ENCODE measurements at places on chromosomes 5 and 9.

GRCh38 chr5:54093861-54094260 lies 216.5 kb downstream of the ARL15 start:
- DNase-seq = no peak

- no peak for DNase-seq
Measured at GRCh38 chr5:78268356-78268755, 26.1 kb downstream of the AP3B1 start.

DNA sequence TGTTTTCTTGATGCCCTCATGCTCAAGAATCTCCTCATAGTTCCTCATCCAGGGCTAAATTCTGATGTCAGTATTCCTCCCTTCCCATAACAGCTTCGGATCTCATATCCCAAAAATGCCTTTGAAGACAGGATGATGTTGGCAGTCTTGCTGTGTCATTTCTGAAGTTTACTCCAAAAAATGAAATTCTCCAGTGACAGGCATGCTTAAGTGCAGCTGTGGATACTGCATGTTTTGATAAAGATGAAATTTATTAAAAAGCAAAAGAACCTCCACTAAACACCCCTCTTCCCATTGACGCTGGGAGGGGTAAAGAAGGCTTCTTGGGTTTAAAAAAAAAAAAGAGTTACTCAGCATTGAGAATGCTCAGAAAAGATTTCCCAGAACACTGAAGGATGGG lies 43.1 kb downstream of the NDST1 start:
- DNase-seq = no peak

DNA sequence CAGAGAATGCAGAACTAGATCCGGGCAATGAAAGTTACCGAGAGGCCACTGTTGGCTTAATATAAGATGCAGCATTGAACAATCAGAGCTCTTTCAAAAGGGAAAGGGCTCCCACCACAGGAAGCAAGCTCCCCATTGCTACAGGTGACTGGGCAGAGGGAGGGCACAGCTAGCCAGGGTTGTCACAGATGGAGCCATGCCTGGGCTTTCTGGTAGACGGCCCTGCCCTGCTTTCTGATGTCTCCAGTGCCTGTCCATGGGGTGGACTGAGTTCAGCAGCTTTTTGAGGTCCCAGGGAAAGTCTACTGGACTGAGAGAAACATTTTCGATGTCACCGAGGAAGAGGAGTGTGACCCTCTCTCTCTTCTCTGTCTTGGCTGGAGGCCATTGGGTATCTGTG lies 14.1 kb downstream of the RGS3 start:
- no peak for DNase-seq

- no peak for DNase-seq
Measured at GRCh38 chr9:96871176-96871575, 16.9 kb upstream of the ZNF782 start.

DNA sequence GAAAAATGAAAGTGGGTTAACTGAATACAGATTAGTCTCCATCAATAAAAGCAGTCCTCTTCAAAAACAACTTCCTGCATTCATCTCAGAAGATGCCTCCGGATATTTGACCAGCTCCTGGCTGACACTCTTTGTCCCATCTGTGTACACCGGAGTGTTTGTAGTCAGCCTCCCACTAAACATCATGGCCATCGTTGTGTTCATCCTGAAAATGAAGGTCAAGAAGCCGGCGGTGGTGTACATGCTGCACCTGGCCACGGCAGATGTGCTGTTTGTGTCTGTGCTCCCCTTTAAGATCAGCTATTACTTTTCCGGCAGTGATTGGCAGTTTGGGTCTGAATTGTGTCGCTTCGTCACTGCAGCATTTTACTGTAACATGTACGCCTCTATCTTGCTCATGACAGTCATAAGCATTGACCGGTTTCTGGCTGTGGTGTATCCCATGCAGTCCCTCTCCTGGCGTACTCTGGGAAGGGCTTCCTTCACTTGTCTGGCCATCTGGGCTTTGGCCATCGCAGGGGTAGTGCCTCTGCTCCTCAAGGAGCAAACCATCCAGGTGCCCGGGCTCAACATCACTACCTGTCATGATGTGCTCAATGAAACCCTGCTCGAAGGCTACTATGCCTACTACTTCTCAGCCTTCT lies 16.6 kb downstream of the F2R start:
- DNase-seq = no peak

- no peak for DNase-seq
Measured at GRCh38 chr9:19342947-19343346, 37.1 kb downstream of the RPS6 start.

GRCh38 chr9:116934131-116934530 lies 247.0 kb downstream of the TRIM32 start:
- DNase-seq = no peak

GRCh38 chr9:624935-625500 lies 216.5 kb upstream of the DMRT1 start:
- no peak for DNase-seq

DNA sequence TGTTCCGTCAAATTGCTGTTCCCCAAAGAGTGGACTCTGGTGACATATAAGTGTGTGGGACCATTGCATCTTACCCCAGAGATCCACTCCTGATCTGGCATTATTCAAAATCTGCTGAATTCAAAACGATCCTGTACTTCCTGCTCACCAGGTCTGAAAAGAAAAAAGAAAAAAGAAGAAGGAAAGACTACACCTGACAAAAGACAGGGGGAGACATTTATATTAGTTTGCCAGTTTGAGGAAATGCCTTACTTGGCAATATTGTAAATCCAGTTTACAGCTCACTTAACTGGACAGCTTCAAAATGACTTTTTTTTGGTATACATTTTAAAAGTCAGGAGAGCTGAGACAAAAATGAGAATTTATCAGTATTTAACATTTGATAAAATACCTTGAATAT lies 15.0 kb upstream of the GRHPR start:
- DNase-seq = no peak

DNA sequence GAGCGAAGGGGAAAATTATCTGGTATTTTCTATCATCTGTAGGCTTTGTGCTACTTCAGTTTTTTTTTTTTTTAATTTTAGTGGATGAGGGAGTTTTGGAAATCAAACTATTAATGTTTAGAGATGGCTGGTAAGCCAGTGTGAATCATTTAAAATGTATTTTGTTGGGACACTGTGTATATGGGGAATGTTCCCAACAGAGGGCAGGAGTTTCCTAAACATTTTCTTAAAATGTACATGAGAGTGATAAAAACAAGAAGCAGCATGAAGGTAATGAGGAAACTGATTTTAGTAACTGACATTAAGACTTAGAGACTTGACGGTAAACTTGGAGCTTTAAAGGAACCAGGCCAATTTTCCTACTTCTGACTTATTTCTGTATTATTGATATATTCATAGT lies 68.2 kb upstream of the ITGA2 start:
- DNase-seq = no peak

GRCh38 chr5:157088342-157088990 lies 20.4 kb downstream of the HAVCR2 start:
- no peak for DNase-seq

DNA sequence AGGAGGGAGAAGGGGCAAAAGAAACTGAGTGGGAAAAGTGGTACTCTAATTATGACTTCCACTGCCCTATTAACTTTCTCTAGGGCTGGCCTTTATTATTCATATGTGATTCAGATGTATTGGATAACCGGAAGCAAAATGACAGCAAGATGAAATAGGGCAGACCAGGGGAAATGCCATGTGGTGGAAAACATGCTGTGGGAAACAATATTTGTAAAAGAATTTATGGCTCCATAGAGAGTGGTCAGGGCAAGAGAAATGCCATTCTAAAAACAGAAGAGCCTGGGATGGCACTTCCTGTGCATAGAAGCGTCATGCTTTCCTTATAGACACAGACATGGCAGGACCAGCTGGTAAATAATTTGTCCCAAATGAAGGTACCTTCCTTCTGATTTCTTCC lies 67.7 kb downstream of the MEGF10 start:
- DNase-seq = no peak

DNA sequence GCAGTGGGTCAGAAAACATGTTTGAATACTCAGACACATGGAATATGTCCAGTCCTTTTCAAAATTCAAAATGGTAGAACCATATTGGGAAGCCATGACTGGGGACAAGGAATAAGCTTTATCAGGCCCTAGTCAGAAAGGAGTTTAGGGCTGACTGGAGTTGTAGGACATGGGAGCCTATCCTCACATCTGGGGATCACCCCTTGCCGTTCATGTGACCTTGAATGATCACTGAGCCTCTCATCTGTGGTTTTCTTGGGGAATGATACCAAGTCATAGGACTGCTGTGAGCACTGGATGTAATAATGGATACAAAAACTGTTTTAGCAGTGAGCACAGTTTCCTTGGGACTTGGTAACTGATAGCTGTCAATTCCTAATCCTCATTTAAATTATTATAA lies 84.7 kb downstream of the IQGAP2 start:
- no peak for DNase-seq

DNA sequence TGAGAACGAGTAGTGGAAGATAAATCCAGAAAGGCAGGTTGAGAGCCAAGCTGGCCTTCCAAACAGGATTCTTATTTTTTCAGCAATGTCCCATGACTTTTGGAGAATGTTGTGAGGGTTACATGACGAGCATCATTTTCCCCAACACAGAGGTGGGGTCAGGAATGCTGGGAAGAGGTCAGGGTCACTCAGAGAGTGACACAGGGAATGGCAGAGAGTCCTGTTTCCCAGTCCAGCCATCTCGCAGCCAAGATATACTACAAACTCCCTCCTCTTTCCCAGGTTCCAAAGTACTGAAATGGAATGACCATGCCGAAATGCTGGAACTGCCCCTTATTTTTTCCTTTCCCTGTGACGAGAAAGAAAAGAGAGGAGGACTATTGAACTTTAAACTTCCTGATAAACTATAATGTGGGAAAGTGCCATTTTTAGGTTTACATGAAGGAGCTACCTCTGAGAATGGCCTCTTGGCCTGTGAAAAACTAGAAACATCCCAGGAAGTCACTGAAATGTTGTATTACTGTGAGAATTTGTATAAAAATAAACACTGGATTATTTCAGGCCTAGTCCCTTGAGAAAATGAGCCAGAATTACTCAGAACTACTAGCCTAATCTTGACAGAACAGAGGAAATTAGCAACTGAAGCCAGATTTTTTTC lies 420.4 kb downstream of the CETN3 start:
- no peak for DNase-seq

DNA sequence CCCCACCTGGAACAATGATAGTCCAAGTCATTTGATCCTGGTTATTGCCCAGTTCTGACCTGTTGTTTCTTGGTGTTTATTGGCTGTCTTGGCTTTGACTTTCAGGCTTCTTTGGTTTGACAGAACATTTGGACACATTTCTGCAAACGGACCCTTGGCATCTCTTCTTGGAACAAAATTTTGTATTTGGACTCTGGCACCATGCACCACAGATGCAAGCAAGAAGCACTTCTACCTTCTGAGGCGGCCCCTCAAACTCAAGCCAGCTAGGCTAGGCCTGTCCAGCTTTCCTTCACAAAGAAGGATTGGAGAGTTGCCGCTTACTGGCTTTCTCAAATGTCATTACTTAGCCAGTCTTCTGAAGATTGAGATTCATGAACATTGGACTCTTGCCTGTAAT lies 23.1 kb upstream of the FGF10 start:
- DNase-seq = no peak

DNA sequence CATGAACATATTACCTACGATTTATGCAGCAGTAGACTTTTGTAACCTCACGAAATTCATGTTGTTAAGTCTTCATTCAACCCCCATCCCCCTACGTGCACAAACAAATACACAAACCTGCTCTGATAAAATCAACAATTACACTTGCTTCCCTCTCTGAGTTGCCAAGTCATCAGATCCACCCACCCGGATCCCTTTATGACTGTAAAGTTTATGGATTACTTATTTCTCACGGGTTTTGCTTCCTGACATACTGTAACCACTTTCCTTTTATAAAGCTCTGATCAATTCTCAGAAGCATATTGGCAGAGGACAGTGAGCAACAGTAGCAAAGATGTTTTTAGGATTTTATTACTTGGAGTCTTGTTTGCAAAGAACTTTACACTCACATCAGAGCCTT lies 70.5 kb downstream of the MLLT3 start:
- DNase-seq = no peak

GRCh38 chr9:104927912-104928740 lies at the start of gene ABCA1:
ABCA1 (minus strand) TSS chr9:104928155; CDS start chr9:104903679, 24,476 bp downstream.
- DNase-seq = peak; percentile 37

GRCh38 chr9:124863371-124863871 lies 1.5 kb downstream of the ARPC5L start:
- no peak for DNase-seq

DNA sequence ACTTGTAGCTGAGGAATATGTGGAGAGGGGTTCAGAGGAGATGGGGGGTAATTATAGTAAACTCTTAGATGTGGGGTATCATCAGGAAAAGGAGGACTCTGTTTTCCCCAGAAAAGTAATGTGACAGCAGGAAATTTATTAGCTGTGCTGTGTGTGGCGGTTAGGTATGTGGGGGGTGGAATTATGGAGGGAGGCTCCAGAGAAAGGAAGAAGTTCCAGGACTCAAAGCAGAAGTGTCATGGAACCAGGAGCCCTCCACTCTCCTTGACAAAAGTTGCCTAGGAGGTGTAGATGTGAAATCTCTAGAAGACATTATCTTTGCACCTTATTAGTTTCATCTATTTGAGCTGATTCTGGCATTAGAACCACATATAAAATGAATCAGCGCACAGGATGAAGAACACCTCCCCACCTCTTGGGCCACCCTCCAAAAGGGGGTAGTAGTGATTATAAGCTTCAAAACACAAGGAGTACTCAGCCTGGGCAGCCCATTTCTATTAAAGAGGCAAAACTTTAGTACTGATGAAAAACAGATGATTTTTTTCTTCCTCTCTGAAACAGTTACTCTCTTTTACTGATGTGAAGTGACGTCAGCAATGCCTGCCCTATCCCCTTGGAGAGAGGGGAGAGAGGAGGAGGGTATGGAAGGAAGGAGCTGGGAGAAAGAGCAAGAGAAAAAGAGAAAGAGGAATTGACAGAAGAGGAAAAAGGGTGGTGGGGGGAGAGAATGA lies 18.2 kb downstream of the NR2F1 start:
- no peak for DNase-seq

GRCh38 chr9:78030553-78031443 lies 813 bp downstream of the GNAQ start:
- DNase-seq = peak; percentile 27

DNA sequence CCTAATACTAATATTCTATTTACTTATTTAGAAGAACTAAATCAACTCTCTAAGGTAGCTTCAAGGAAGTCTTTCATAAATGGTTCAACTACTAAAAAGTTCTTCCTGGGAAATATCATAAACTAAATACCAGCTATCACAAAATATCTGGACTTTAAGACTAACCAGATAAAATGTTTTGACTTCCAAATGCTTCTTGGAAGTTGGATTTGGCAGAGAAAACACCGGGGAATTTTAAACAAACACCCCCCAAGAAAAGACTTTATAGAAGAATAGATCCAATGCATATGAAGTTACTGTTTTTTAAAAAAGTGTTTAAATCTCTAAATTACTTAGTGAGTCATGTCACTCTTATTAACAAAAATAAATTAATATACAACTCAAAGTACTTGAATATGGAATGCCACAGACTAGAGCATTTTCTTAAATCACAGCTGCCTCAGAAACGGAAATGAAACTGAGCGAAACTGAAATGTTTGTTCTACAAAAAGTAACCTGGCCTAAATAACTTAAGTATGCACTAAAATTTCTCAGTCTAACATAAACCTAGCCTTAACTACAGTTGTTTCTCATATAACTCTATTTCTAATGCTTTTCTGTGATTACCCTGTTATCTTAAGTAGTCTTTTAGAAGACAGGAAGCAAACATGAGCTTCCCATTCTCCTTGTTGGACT lies 6.8 kb downstream of the ABCA1 start:
- no peak for DNase-seq

- DNase-seq = no peak
Measured at GRCh38 chr9:130549093-130549735, 30.2 kb upstream of the FUBP3 start.

GRCh38 chr9:87570000-87570908 lies 72.6 kb downstream of the DAPK1 start:
- no peak for DNase-seq

GRCh38 chr9:91071184-91071990 lies 269.8 kb downstream of the SYK start:
- DNase-seq = peak; percentile 46

Data from activated T-helper 1 cell treated with anti-CD3 and anti-CD28 coated beads, Interleukin-2, amount 50 U/mL, for 16 hours (primary cell).